ENCODE measurements at places on chromosomes 1 and 21. TPM values are rescaled to one million over a fixed set of nuclear protein-coding genes. Genes with fewer than 3 reads are reported as not detected.

DSCAM gene
- polyA plus RNA-seq, result not detected

TCP10L gene
- polyA plus RNA-seq, result 0.41 TPM

CNTN2 gene
- polyA plus RNA-seq, result not detected

GRCh38 chr1:224185208-224185607, 2.2 kb downstream of the DEGS1 start:
- no peak for DNase-seq
- H3K27ac ChIP-seq, result no peak overlapping the region
- H3K27me3 ChIP-seq, result no peaks in the 10 kb centered on the region
- peaks cover 27% of the 10 kb centered on the region for H3K4me1 ChIP-seq
- peaks cover 10% of the 10 kb centered on the region for H3K36me3 ChIP-seq

GRCh38 chr1:232548691-232549090, 81.2 kb downstream of the SIPA1L2 start:
- DNase-seq, result no peak
- no peaks in the 10 kb centered on the region for H3K4me1 ChIP-seq
- H3K27me3 ChIP-seq, result no peaks in the 10 kb centered on the region
- no peak overlapping the region for H3K27ac ChIP-seq
- no peaks in the 10 kb centered on the region for H3K36me3 ChIP-seq
- no peak overlapping the region for H3K4me3 ChIP-seq

- no peaks in the 10 kb centered on the region for H3K27me3 ChIP-seq
- H3K4me3 ChIP-seq, result no peak overlapping the region
- no peaks in the 10 kb centered on the region for H3K4me1 ChIP-seq
- H3K36me3 ChIP-seq, result no peaks in the 10 kb centered on the region
- DNase-seq, result no peak
These were observed 225.9 kb downstream of the PTPRC start for GRCh38 chr1:198864695-198865094.

GRCh38 chr21:14877581-14878228, 187.1 kb downstream of the NRIP1 start:
- H3K4me3 ChIP-seq, result no peak overlapping the region
- peak; percentile 88 for DNase-seq
- H3K27me3 ChIP-seq, result no peaks in the 10 kb centered on the region
- H3K36me3 ChIP-seq, result no peaks in the 10 kb centered on the region

S100A4 gene
- 7,344 TPM for polyA plus RNA-seq

- H3K4me3 ChIP-seq, result peak within 1 kb of the TSS; percentile 16
- H3K27ac ChIP-seq, result peak within 1 kb of the TSS; percentile 64
- H3K27me3 ChIP-seq, result no peaks in the 10 kb centered on the region
- no peak for DNase-seq
These were observed at the start of gene SLAMF6 for GRCh38 chr1:160522622-160523345. Gene SLAMF6, minus strand, starts transcription at chr1:160523255. Its CDS starts 63 bp downstream, at chr1:160523192.

DNA sequence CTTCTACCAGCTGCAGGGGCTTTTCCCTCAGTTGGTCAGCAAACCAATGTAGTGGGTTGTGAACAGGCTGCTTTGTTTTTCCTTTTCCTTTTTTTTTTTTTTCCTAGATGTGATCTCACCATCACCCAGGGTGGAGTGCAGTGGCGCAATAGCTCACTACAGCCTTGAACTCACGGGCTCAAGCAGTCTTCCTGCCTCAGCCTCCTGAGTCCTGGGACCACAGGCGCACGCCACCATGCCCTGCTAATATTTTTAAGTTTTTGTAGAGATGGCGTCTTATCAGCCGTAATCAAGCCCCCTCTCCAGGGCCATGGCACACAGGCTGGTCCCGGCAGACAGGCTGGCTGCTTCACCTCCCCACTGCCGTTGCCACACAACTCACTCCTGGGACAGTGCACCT, 3.4 kb upstream of the TRIM11 start:
- H3K4me3 ChIP-seq, result no peak overlapping the region
- DNase-seq, result no peak
- H3K27me3 ChIP-seq, result peaks cover 3% of the 10 kb centered on the region
- H3K4me1 ChIP-seq, result peaks cover 28% of the 10 kb centered on the region
- H3K36me3 ChIP-seq, result peaks cover 14% of the 10 kb centered on the region
- H3K27ac ChIP-seq, result no peak overlapping the region

TMEM240 gene
- not detected for polyA plus RNA-seq

DNA sequence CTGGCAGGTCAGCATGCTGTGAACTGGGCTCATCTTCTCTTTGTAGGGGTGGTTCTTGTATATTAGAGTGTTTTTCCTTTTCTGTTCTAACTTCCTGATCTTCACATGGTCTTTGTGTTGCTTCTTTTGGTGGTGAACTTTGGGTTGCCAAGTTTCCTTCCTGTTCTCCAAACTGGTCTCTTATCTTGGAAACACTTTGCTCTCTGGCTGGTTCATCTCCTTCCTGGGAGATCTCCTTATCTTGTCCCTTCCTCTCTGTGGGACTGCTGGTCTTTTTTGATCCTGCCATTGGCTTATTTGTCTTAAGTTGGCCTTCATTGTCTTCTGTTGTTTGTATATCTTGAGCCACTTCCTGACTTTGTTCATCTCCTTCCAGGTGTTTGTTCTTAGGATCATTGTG, 2.1 kb downstream of the TCHHL1 start:
- H3K36me3 ChIP-seq, result no peaks in the 10 kb centered on the region
- no peaks in the 10 kb centered on the region for H3K4me1 ChIP-seq
- DNase-seq, result no peak
- H3K27me3 ChIP-seq, result peaks cover 7% of the 10 kb centered on the region
- H3K27ac ChIP-seq, result no peak overlapping the region
- no peak overlapping the region for H3K4me3 ChIP-seq

GRCh38 chr1:31666263-31666963, 21.7 kb upstream of the PEF1 start:
- no peak overlapping the region for H3K27ac ChIP-seq
- H3K36me3 ChIP-seq, result no peaks in the 10 kb centered on the region
- H3K4me3 ChIP-seq, result no peak overlapping the region
- DNase-seq, result no peak
- H3K4me1 ChIP-seq, result peaks cover 9% of the 10 kb centered on the region
- peaks cover 21% of the 10 kb centered on the region for H3K27me3 ChIP-seq

WNT3A gene
- polyA plus RNA-seq, result not detected

DNA sequence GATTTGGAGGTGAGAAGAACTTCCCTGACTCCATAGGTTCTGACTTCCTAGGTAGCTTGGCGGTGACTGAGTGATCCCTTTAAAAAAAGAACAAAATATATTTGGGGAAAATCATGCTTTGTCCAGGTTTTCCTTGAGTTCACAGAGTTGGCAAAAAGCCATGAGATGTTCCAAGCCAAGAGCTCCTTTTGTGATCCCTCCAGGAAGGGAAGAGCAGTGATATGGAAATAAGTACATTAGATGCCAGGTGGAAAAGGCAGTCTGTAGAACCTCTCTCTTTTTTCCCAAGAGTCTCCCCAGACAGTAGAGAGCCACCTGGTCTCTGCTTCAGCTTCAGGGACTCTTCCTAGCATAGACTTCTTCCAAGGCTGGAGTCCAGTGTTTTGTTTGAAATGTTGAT, 10.2 kb downstream of the TLCD4 start:
- H3K4me1 ChIP-seq, result no peaks in the 10 kb centered on the region
- H3K27me3 ChIP-seq, result no peaks in the 10 kb centered on the region
- H3K27ac ChIP-seq, result no peak overlapping the region
- DNase-seq, result no peak
- no peak overlapping the region for H3K4me3 ChIP-seq
- no peaks in the 10 kb centered on the region for H3K36me3 ChIP-seq

GRCh38 chr1:208641579-208642280, 397.5 kb upstream of the PLXNA2 start:
- no peak overlapping the region for H3K27ac ChIP-seq
- H3K4me3 ChIP-seq, result no peak overlapping the region
- no peaks in the 10 kb centered on the region for H3K27me3 ChIP-seq
- H3K4me1 ChIP-seq, result no peaks in the 10 kb centered on the region
